Stimulated activated CD4-positive, alpha-beta T cell treated with anti-CD3 and anti-CD28 coated beads, Interleukin-15, amount 100 ng/mL, for 1 hour (primary cell): ENCODE measurements at places on chromosomes 6 and 20.

DNA sequence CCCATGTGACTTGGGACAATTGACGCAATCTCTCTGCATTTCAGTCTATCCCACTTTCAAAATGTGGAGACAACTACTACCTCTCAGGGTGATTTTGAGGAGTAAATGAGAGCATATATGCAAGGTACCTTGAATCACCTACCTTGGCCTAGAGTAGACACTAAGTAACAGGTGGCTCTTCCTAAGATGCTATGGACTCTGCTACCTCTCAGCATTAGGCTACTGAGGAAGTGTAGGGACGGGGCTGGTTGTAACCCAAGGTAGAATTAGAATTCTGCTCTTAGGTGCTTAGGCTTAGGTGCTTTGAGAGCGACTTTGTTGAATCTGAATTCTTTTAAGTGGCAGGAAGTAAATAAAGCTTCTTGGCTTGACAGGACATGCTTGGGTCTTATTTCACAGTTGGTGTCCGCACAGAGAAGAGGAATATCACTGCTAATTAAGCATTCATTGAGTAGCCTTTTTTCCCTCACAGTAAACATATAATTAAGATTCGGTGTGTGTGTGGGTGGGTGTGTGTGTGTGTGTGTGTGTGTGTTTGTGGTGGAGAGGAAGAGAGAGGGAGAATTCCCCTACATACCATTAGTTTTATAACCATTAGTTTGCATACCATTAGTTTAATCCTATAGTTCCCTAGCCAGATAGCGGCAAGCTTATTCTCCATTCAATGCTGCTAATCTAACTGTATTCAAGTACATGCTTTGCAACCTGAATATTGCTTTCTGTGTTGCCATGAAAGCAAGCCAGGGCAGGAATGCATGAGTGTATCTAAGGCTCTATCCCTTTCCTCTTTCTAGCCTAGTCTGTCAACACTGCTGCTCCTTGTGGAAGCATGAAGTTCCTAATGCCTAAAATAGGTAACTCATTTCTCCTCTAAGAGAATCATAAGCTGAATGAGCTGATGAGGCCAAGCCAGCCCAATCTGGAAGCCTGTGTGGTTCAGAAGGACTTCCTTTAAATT, 112.5 kb downstream of the IPCEF1 start:
- DNase-seq = no peak

DNA sequence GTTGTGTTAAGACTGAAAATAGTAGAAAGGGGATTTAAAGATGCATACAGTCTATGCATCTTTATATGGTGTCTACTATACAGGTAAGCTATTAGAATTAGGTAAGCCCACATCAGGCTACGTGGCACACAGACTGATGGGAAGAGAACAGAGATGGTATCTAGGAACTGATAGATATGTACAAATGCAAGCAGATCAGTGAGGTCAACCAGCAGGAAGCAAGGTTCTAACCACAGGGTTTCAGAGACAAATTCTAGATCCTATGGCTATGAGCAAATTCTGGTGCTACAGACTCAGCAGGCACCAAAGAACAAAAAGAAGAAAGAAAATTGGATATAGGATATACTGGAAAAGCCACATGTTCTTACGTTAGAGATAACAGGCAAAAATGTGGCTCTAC, 110.6 kb downstream of the TRDN start:
- DNase-seq = no peak

DNA sequence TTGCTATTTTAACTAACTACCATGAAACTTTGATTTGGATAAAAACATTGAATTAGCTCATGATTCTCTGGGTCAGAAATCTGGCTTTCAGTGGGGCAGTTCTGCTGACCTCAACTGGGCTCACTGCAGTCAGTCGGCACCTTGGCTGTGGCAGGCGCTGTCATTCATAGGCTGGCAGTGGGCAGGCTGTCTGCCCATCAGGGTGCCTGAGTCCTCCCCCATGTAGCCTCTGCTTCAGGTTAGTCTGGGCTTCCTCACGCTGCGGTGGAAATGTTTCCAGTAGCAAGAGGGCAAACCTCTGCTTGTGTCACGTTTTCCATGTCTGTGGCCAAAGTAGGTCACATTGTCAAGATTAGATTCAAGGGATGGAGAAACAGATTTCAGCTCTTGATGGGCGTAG, 251.0 kb upstream of the TCF21 start:
- DNase-seq = no peak

- DNase-seq = no peak
These were observed 104.3 kb downstream of the RNF144B start for GRCh38 chr6:18491308-18492045.

GRCh38 chr6:140917911-140918310, 1214.8 kb upstream of the GJE1 start:
- no peak for DNase-seq

GRCh38 chr20:58661598-58662473, 10.8 kb downstream of the STX16 start:
- no peak for DNase-seq

- DNase-seq = no peak
These were observed 582.9 kb upstream of the CDH4 start for GRCh38 chr20:60669211-60669610.
